GDM1 (cell line): ENCODE measurements at places on chromosomes 16 and 17.

DNA sequence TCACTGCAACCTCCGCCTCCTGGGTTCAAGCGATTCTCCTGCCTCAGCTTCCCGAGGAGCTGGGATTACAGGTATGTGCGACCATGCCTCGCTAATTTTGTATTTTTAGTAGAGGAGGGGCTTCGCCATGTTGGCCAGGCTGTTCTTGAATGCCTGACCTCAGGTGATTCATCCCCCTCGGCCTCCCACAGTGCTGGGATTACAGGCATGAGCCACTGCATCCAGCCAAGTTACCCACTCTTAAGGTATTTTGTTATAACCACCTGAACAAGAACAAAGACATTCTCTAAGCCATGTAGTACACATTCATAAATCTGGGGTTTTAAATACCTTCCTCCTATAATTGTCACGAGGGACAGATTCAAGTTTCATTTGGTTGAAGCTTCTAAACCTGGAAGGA is 12.3 kb upstream of the TMEM170A start:
- DNase-seq = no peak

GRCh38 chr16:4689864-4690704 is 3.3 kb upstream of the NUDT16L1 start:
- no peak for DNase-seq

GRCh38 chr16:57946181-57946801 is 24.6 kb downstream of the CNGB1 start:
- no peak for DNase-seq

GRCh38 chr17:70752966-70753467 is 583.7 kb downstream of the KCNJ2 start:
- no peak for DNase-seq

GRCh38 chr16:89484923-89485679 is 5.3 kb downstream of the ANKRD11 start:
- DNase-seq = no peak
